ENCODE measurements at places on chromosomes 13 and 19. TPM values are rescaled to one million over a fixed set of nuclear protein-coding genes. Genes with fewer than 3 reads are reported as not detected.

DNA sequence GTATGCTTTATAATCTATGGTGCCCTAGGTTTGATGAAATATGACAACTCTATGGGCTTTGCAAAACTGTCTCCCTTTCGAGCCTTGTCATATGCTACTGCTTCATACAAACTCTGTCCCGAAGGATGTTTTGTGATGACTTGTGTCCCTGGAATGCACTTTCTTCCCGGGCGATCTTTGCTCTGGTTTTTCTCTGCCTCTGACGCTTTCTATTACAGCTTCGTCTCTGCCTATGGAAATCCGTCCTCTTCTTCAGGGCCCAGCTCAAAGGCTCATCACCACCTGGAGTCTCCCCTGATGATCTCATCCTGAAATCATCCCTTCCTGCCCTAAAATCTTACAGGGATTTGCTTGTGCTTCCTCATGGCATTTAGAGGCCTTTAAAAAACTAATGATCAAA is 191.5 kb upstream of the KL start:
- no peak for DNase-seq
- H3K4me1 ChIP-seq: no peaks in the 10 kb centered on the region
- no peak overlapping the region for H3K4me3 ChIP-seq
- no peak overlapping the region for H3K27ac ChIP-seq
- no peaks in the 10 kb centered on the region for H3K36me3 ChIP-seq

Gene CSNK1A1L
- total RNA-seq: not detected

DNA sequence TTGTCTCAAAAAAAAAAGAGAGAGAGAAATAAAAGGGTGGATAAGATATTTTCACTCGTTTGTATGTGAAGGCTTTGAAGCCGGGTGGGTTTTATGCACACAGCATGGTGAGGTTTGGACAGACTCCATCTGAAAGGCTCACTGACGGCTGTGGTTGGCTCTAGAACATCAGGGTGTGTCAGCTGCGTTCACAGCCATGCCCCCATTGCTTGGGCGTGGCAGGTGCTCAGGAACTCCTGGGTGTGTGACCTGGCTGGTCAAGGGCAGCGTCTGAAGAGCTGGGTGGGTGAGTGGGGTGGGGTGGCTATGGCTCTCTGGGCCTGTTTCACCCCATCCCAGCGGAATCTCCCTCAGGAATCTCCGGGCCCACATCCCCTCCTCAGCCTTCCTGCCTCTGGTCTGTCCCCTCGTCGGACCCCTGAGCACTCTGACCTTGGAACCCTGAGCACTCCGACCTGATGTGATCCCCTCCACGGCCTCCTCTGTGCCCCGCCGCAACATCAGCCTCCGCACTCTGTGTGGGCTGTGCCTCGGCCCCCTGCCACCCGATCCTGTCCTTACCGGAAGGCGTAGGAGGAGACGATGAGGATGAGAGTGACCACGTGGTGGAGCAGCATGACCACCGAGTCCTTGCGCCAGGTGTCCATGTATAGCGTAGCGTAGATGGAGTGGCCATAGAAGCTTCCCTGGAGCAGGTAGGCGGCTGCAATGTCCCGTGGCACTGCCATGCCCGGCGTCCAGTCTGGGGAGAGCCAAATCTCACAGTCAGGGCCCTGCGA is 12.2 kb downstream of the CERS1 start:
- no peak for DNase-seq
- H3K4me1 ChIP-seq: no peaks in the 10 kb centered on the region
- H3K36me3 ChIP-seq: no peaks in the 10 kb centered on the region
- no peaks in the 10 kb centered on the region for H3K27me3 ChIP-seq
- H3K27ac ChIP-seq: no peak overlapping the region

- H3K4me1 ChIP-seq: peaks cover 47% of the 10 kb centered on the region
- H3K27ac ChIP-seq: no peak overlapping the region
- DNase-seq: no peak
- H3K4me3 ChIP-seq: no peak overlapping the region
- peaks cover 26% of the 10 kb centered on the region for H3K36me3 ChIP-seq
Observed at GRCh38 chr19:5956728-5957127, 21.2 kb downstream of the RANBP3 start.

DNA sequence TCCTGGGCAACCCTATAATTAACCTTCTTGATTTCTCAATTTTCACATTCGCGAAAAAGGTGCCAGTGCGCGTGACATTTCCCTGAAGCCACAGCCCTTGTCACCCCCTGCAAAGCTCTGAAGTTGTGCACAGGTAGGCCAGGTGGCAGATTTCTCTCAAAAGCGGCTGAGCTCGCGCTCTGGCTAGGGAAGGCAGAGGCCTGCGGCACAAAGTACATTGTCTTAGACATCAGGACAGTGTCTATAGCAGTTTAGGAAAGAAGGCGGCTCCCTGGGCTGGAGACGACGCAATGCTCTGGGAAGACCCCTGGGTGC is 42.9 kb upstream of the ZNF14 start:
- no peaks in the 10 kb centered on the region for H3K27me3 ChIP-seq
- H3K36me3 ChIP-seq: peaks cover 34% of the 10 kb centered on the region
- peak overlapping the region; percentile 86 for H3K27ac ChIP-seq
- H3K4me3 ChIP-seq: peak overlapping the region; percentile 96

DNA sequence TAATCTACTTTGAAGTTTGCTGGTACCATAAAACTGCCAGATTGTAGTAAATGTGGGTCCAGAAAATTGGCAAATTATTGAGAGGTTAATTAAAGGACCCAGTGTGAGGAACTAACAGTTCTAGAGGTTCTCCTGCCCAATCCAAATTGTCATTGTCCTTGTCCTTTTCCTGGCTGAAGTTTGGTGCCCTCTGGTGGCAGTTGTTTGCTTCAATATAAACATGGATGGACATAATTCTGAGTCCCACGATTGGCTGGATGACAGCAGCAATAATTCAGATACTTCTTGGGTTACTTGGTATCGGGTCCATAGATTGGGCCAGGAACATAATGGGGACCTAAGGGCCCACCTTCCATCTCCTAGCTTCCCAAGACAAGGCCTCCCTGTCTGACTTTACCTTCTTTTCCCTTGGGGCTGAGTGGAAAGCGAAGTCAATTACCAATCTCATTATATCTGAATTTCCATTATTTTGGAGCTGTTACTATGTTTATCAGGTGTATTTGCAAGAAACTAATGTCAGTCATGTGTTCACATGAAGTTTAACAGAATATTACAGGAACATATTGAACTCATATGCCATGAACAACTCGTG is 33.8 kb upstream of the GARRE1 start:
- no peaks in the 10 kb centered on the region for H3K27me3 ChIP-seq
- H3K4me1 ChIP-seq: peaks cover 44% of the 10 kb centered on the region
- no peak overlapping the region for H3K4me3 ChIP-seq
- DNase-seq: peak; percentile 24
